ENCODE measurements at places on chromosomes 13 and 19.

DNA sequence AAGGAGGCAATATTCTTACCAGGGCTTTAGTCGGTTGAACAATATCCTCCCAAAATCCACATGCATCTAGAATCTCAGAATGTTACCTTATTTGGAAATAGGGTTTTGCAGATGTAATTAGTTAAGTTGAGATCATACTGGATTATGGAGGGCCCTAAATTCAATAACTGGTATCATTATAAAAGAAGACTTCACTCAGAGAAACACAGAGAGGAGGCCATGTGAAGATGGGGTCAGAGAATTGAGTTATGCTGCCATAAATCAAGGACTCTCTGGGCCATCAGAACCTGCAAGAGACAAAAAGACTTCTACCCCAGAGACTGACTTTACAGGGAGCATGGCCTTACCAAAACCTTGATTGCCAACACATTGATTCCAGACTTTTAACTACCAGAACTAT is 1611.1 kb downstream of the SLITRK5 start:
- DNase-seq = no peak

DNA sequence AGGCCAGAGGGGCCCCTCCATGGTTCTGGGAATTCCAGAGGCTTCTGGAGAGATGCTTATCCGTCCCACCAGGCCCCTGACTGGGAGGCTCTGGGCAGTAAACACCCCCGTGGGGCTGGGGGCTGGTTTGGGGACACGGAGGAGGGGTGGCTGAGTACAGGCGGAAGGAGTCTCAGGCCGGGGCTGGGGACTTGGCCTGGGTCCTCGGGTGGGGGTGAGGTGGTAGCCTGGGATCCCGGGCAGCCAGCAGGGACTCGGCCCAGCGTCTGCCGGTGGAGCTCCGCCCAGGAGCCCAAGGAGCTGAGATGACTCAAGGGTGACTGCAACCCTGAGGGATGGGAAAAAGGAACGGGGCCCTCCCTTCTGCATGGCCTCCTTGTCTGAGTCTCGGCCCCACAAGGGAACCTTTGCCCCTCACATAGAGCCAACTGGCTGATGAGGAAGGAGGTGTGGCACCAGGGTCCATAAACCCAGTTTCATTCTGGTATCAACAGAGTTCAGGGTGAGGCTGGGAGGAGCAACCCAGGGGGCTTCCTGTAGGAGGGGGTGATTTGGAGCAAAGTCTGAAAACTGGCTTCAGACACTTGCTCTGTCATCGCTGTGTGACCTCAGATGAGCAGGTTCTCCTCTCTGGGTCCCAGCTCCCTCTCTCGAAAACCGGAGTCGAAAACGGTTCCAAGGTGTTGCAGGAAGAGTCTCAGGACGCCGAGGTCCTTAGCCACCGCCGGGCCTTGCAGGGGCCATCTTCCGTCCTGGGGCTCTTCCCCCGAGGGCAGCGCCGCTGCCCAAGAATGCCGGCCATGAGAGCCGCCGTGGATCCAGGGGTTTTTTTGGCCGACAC is 809 bp downstream of the MISP start:
- DNase-seq = no peak

DNA sequence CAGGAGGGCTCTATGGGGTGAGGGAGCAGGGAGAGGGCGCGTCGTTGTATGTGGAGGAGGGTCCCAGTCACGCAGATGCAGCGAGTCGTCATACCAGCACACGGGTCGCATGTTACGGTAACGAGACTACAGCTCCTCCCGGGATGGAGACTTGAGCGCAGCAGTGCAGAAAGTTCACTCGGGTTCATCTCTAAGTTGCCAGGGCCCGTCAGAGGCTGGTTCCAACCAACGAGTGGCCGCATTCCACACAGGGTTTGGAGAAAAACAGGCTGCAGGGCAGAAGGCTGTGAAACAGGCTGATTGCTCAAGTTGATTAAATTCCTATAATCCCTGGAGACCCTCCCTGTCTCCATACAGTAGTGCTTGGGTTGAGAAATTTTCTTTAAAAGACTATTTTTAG is 21.9 kb upstream of the TTYH1 start:
- peak; percentile 12 for DNase-seq

GRCh38 chr13:28579322-28579721 is 79.6 kb upstream of the POMP start:
- peak; percentile 36 for DNase-seq

DNA sequence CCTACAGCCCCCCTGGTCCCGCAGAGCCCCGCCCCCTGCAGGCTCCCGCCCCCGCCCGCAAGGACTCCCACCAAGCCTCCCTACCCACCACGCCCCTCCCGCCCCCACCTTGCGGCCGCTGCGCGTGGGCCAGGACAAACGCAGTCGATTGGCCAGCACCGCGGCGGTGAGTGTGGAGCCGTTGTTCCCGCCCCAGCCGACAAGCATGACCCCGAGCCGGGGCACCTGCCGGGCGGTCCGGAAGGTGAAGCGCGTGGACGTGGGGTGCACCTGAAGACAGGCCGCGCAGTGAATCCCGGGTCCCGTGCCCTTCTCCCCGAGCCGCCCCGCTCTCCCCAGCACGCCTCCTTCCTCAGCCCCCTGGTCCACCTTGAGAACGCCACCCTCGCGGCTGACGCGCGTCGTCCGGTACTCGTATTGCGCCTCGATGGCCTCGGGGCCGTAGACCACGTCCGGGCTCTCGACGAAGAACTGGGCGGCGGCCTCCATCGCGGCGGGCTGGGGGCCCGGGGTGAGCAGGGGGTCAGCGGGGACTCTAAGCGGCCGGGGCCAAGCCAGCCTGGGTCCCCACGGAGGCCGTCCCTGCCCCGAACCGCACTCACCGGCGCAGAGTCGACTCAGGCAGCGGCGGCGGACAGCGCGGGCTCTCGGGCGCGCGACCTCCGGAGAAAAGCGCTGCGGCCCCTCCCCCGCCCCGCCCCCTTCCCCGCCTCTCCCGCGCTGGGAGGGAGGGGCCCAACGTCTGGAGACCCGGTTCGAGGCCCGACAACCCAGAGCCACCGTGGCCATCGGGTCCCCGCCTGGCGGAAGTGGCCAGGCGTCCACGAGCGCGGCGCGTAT is at the start of gene ISYNA1:
TSS of gene ISYNA1 (minus strand) at position 643 of the 840 bp plus-strand sequence. CDS start at position 489, 154 bp downstream.
- DNase-seq = peak; percentile 86

DNA sequence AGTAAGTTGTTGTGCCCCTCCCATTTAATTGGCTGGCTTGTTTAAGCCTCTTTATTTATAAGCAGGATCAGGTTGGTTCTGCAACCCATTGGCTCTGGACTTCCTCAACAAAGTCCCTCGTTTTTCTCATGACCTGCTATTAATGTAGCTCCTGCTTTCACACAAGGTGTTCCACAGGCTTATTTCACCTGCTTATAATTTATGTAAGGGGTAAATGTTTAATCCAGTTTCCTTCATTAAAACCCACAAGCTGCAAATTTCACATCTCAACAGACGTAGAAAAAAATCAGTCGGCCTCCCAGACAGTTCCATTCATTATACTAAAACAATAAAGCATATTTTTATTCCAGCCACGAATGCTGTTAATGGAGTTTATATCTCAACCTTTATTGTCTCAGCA is 86.1 kb downstream of the TBC1D4 start:
- no peak for DNase-seq

- DNase-seq = no peak
Measured at GRCh38 chr13:43720780-43721397, 65.9 kb downstream of the ENOX1 start.

DNA sequence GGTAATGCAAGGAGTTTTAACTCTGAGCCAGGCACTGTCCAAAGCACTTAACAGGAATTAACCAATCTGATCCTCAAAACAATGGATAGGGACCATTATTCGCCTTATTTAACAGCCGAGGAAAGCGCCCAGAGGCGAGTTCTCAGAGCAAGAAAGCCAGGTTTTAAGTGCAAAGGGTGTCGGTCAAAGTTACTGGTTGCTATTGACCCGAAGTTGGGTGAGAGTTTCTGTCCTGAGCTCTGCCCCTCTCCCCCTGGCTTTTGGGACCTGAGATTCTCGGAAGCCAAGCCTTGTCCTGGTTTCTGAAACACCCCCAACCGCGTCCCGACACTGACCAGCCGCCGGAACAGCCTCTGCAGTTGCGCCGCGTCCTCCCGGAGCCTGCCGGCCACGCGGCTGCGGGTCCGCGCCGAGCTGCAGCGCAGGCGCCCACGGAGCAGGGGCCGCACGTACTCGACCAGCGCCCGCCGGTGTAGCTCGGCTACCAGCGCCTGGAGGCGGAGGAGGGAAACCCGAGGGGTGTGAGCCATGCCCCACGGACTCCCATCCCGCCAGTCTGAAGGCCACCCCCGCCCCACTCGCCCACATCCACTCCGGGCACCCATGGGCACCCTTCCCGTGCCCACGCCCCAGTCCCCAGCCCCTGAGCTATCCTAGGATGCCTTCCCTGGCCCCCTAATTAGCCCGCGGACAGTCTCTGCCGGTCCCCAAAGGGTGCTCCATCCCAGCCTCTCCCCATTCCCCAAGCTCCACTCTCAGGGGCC is 27.8 kb downstream of the EXOC3L2 start:
- peak; percentile 42 for DNase-seq

GRCh38 chr19:48660852-48661710 is 11.7 kb downstream of the NTN5 start:
- peak; percentile 82 for DNase-seq

DNA sequence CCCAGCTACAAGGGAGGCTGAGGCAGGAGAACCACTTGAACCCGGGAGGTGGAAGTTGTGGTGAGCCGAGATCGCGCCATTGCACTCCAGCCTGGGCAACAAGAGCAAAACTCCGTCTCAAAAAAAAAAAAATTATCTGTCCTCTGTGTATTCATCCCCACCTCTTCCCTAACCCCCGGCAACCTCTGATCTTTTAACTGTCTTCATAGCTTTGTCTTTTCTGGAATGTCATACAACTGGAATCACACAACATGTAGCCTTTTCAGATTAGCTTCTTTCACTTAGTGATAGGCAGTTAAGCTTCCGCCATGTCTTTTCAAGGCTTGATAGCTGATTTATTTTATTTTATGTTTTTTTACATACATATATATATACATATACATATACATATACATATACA is 8.4 kb upstream of the S1PR5 start:
- no peak for DNase-seq

- no peak for DNase-seq
Measured at GRCh38 chr13:93670866-93671265, 444.3 kb downstream of the GPC6 start.

- no peak for DNase-seq
Measured at GRCh38 chr19:16599655-16600346, 27.6 kb upstream of the SLC35E1 start.

All from eye (tissue), 1 donor.